ENCODE measurements at places on chromosomes 12 and 14. TPM values are rescaled to one million over a fixed set of nuclear protein-coding genes. Genes with fewer than 3 reads are reported as not detected.

TCL1B gene
- not detected for polyA plus RNA-seq

CEBPE gene
- polyA plus RNA-seq: not detected

BATF gene
- not detected for polyA plus RNA-seq

TNS2 gene
- polyA plus RNA-seq: 73.9 TPM

Measured in BJ (cell line).